ENCODE measurements at places on chromosomes 6 and 20.

DNA sequence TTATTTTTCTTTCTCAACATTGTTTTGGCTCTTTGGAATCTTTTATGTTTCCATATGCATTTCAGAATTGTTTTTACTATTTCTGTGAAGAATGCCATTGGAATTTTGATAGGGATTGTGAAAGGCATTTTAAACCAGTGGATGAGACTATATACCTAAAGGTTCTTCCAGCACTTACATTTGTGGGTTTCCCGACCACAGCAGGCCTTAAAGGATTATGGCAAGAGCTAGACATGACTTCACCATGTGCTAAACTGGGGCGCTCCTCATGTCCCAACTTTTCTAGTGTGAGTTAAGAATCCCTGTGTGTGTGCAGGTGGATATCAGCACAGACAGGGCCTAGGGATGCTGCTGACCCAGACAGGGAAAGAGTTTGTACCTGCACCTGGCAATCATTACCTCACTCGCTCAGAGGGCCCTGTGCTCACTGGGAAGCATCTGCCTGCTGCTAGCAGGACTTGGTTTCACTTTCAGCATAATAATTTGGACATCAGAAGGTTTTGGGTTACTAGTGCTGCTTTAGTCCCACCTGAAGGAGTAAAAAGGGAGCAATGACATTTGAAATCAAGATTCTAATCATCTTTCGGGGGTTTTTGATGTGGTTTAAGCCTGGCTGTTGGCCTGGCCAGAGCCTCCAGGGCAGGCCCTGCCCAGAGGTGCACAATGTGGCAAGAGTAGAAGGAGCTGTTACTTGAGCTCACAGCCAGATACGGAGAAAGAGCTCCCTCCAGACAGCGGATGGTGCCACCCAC, 137.1 kb downstream of the CDC5L start:
- no peak for DNase-seq

- DNase-seq = peak; percentile 13
These were observed 16.8 kb upstream of the CDH22 start for GRCh38 chr20:46324960-46325703.

DNA sequence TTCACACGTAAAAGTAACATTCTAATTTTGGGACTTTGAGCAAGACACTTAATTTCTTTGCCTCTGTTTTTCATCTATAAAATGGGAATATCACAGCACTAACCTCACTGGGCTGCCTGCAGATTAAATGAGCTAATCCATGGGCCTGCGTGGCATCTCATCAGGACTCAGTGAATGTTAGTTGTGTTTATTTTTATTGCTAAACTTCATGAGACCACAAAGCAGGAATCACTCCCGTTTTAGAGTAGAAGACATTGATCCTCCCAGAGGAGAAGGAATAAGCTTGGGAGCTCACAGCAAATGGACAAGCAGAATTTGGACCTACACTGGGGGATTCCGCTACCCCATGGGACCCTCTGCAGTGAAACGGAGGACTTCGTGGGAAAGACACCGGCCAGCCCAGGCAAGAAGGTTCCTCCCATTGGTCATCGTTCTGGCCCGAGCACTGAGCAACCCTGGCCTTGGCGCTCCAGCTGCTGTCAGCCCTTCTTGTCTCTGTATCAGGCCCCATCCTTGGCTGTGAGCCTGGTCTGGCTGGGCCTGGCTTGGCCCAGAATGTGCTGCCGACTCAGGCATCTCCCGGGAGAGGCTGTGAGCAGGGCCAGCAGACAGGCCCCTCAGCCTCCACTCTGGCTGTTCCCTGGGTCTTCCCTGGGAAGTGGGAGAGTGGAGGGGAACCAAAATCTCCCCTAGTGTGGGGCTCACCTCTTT, 79.8 kb downstream of the NFATC2 start:
- DNase-seq = no peak

GRCh38 chr6:4155848-4156466, 20.6 kb upstream of the ECI2 start:
- peak; percentile 89 for DNase-seq

GRCh38 chr6:17233531-17233930, 47.6 kb upstream of the RBM24 start:
- no peak for DNase-seq

DNA sequence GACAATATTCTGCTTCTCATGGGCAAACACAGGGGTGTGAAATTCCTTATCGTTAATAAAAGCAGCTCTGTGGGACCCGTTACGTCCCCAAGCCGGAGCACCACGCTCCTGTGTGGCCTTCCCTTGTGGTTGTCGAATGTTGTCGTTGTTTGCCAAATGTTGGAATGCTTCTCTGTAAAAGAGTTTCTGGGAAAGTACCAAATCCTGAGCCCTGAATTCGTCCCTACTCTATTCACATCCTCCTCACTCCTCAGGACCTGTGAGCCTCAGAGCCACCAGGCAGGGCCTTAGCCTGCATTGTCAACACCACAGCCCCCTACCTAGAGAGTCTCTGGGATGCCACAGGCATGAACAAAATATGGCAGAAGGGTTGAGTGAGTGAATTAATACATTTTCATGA, 64.0 kb downstream of the THBS2 start:
- DNase-seq = no peak

DNA sequence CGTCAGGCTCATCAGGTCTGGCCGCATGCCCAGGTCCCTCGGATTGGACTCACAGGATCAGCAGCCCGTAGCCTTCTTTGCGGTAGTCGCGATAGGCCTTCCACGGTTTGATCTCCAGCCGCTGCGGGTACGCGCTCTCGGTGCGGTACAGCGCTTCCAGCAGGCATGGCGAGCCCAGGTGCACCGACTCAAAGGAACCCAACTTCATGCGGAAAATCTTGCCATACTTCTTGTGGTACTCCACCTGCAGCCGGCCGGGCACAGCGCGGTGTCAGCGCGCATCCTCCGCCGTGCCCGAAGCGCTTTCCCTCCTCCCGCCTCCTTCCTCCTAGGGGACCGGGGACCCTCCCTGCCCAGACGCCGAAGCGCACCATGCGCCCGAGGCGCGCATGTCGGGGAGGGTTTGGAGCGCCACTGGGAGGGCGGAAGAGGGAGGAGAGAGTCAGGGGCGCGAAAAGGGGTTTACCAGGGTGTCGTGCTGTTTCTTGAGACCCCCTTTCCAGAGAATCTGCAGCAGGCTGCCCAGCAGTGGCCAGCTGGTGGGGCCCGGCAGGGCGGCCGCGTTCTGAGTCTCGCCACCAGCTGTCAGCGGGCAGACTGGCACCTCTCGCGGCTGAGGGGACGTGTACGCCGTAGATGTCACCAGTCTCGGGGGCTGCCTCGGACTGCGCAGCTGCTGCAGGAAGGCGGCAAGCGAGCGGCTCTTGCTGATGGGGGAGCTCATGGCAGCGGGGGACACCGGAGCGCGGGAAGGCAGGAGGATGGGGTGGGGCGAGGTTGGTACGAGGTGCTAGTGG, 732 bp downstream of the CYP24A1 start:
- DNase-seq = no peak

DNA sequence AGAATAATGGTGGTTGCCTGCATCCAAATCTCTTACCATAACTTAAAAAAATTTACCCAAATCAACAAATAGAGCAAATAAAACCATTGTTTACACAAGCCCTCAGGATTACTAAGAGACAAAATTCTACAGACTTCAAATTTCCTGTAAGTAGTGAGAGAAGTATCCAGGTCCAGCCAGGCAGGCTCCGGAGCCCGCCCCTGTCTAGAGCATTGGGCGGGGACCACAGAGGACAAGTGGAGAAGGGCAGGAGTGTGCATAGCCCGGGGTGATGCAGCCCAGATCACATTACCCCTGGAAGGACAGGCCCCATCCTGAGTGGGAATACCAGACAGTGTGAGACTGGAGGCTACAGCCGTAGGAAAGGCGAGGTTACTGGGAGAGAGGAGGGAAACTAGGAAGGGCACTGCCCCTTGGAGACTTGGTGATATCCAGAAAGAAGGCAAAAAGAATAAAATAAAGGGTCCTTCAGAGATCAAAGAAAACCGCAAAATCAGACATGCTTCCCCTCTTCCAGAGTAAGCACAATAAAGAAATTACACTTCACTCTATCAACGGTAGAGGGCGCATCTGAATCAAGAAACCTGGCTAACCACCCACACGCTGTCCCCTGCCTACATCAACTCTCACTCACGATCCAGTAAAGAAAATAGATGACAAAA, 26.6 kb downstream of the RIN2 start:
- DNase-seq = peak; percentile 63

GRCh38 chr20:43925215-43925614, 10.6 kb downstream of the TOX2 start:
- no peak for DNase-seq

- no peak for DNase-seq
These were observed 30.4 kb downstream of the FYN start for GRCh38 chr6:111842891-111843290.

GRCh38 chr6:136668571-136668970, 118.3 kb upstream of the MAP7 start:
- no peak for DNase-seq

DNA sequence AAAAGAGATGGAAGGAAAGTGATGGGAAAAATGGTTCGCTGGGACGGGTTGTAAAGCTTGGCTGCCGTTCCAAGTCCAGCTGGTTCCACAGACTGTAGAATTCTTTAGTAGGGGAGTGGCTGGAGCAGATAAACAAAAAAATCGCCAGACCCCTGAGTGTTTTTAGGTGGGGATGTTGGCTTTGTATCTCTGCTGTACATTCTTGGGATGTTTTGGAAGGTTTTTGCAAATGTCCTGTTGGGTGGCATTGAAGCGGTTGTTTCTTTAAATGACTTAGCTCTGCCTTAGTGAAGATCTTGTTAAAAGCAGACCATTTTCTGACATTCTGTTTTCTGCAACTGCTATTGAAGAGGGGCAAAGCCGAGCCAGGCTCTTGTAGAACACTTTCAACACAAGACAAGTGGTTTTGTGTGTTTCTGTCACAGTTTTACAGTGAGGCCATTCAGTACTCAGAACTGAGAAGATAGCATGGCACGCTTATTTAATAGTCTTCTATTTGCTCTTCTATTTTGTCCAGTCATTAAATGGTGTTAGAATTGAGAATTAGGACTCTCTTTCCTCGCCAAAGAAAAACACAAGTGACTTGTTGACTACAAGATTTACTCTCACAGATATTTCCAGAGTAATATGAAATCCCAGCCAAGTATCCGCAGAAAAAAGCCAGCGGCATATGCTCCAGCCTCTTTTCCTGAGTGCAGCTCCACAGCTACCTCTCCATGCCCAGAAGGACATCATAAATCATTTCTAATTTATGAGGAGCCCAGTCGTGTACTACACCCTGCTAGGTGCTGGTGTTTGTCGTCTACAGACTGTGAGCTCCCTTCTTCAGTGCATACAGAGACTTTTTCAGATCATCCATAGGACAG, 65.8 kb downstream of the PHACTR2 start:
- DNase-seq = no peak

DNA sequence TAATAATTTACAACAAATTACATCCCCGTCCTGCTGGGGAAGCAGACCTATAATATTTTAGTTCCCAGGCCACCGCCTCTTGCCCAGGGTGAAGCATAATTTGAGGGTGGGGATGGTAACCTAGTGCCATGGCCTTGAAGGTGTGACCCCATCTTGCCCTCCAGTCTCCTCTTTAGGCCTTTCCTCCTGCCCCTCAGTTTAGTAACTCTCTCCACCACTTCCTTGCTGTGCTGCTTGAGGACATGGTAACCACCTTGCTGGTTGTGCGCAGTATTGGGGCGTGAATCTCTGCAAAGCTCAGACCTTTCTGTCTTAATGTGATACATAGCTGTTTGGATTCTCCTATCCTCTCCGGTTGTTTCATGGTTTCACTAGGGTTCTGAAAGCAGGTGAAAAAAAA, 16.6 kb downstream of the SNX9 start:
- DNase-seq = no peak

GRCh38 chr6:51261691-51262090, 443.0 kb downstream of the TFAP2B start:
- no peak for DNase-seq

GRCh38 chr6:35248300-35248699, 11.2 kb upstream of the ZNF76 start:
- DNase-seq = no peak

- no peak for DNase-seq
These were observed 97.4 kb upstream of the DST start for GRCh38 chr6:56739836-56740815.

DNA sequence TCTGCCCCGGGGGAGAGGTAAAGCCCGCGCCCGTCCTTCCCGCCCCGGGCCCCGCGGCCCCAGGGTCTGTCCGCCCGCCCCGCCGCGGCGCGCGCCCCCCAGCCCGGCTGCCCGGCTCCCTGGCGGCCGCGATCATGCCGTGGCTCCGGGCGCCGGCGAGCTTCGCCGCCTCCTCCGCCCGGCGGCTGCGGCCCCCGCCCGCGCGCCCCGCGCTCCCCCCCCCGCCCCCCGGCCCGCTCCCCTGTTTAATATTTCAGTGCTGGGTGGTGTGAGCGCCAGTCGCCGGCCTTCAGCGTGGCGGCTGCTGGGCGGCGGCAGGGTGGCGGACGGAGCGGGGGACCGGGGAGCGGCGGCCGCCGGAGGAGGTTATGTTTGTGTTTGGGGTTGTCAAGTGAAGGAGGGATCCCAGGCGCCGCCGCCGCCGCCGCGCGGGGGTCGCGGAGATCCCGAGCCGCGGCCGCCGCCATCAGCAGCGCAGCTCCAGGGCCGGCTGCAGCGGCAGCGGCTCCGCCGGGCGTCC, at the start of gene HIVEP1:
Gene HIVEP1 (plus strand): TSS at position 275 of the 520 bp plus-strand sequence. CDS start 3,317 bp downstream, outside the sequence.
- DNase-seq = no peak

DNA sequence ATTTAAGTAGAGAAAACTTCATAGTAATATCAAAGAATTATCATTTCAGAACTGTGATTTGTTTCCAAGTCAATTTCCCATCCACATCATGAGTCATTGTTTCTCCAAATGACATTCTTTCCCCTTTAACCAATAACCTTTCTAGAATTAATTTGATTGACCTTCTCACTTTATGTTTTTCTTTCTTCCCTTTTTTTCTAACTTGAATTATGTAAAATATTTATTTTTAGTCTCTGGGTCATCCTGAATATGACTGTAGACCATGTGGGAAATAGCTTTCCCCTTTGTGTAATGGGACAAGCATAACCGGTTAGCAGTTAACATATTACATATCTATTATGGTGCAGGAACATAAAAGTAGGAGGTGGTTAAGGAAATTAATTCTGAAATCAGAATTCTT, 291.1 kb downstream of the GJA1 start:
- no peak for DNase-seq

DNA sequence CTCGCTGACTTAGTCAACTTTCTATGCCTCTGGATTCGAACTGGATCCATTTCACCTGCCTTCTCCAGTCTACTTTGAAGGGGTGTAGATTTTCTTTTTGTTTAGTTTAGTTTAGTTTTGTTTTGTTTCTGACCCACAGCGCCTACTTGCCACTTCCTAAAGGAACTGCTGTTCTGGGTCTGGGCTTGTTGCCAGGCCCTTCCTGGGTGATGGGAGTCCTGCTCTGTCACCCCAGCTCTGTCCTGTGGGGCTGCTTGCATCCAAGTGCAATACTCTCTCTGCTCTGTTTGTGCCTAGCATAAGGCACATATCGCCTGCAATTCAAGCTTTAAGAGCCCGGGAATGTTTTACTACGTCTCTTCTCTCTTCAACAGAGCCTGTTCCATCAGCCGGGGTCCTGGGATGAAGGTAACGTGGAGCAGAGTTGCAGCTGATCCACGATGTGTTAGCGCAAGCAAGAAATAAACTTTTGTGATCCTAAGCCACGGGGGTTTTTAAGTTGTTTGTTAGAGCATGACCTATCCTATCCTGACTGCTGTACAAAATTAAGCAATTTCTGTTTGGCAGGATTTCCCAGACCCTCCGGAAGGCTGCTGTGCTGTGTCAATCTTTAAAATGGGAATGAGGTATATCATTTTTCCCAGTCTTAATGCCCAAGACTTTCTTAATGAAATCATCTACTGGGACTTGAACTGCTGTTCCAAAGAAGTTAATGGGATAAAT, 30.9 kb upstream of the TAGAP start:
- no peak for DNase-seq
